ENCODE measurements at places on chromosomes 1 and 21.

DNA sequence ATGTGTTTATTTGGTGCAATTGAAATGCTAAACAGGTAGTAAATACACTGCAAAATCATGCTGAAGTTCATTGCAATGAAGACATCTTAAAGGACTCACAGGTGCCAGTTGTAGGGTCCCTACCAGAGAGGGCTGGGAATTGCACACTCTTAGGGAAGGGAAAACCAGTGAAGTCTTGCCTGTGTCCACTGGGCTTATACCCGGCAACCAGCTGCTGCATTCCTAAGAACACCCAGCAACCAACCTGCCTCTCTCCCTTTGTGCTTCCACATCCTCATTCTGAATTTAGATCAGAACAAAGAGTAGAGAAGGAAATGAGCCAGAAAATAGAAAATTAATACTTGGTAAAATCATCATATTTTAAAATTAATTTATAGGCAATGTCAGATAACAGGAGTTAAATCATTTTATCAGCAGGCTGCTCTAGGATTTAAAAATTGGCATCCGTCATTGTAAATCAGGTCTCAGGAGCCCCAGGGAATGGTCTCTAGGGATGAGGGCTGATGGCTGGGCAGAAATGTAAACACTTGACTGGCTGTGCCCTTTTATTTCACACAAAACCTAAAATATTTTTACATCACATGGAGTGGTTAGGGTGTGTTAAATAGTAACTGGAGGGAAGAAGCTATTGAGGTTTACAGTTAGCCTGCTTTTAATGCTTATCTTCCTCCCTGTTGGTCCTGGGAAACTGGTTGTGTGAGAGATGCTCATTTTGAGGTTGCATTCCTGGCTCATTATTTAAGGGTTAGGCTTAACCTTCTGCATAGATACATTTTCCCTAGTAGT, 31.3 kb downstream of the PTGFRN start:
- DNase-seq, result no peak

DNA sequence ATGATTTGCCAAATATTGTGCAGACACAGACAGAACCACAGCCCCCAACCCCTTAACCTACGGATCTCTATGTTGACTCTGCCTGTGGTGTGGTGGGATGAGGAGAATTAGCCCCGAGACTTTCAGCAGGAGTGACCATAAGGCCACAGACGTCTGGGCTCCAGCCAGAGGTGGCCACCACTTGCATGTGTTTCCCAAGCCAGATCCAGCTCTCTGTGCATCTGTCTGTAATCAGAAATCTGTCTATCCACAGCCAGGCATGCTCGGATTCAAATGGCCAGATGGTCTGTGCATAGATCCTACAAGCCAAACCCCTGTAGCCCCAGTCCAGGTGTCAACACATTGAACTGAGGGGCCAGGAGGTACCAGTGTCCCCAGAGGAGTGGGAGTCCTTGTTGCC, 140.6 kb downstream of the SYF2 start:
- no peak for DNase-seq

GRCh38 chr1:243708210-243708609, 141.8 kb downstream of the AKT3 start:
- no peak for DNase-seq

- no peak for DNase-seq
Measured at GRCh38 chr1:77631751-77632150, 50.7 kb downstream of the ZZZ3 start.

- DNase-seq, result no peak
Measured at GRCh38 chr1:150002217-150002616, 8.3 kb downstream of the OTUD7B start.

- DNase-seq, result no peak
Measured at GRCh38 chr1:234769986-234770795, 160.2 kb upstream of the IRF2BP2 start.

DNA sequence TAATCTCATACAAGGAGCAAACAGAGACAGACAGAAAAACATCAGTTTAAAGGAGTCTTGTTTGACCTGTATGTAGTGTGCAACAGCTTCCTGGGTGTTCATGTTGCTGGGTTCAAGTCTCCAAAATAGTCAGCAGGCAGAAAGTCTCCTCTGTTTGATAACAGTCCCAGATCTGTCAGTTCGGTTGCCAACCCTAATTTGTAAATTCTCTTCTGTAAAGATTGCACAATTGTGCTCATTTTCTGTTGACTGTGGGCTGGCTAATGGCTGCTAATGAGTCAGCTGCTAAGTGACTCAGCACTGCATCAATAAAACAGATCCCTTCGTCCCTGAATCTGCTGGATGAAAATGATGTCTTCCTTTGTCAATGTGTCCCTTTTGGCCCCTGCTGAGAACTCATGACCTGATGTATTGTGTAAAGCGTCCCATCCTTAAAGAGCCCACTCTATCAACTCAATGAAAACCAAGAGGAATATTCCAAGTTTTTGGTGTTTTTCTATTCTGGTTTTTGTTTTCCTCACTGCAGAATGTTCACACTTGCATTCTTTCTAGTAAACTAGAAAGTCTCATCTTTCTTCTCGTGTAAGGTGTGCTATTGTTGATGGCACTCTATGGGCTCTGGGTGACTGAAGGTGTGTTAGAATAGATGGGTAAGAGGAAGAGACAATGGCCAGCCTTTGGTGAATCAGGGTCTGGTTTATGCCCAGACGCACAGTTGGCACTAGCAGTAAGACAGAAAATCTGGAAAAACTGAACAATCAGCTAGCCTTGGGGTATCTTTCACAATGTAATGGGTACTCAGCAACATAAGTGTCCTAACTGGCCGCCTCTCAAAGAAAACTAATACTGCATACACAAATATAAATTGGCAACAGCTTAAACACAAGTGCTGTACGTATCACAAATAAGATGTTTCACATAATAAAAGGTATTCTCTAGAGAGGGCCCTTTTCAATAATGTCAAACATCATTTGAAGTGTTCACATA, 75.1 kb upstream of the SIPA1L2 start:
- DNase-seq, result peak; percentile 89

DNA sequence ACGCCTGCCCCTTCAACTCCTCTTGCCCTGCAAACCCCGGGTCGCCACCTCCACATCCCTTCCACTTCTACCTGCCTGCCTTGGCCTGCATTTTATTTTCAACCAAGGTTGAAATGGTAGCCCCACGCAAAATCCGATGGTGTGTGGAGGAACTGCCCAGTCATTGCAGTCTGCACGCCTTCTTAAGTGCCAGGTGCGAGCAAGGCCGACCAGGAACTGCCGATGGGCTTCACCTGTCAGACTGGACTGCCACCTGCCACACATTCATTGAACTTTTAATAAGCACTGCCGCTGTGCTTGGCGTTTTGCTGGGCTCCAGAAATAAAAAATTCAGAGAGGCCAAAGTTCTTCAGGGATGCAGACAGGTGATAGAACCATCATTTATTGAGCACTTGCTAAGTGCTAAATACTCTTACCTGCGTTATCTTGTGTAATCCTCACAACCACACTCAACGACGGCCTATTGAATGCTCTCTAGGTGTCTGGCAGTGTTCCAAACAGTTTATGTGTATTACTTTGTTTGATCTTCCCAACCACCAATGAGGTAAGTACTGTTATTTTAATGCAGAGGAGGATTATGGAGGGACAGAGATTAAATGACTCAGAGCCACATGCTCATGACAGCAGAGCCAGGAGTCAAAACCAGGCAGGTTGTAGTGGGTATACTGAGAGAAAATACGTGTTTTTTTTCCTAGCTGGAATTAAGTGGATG, 36.2 kb downstream of the CACHD1 start:
- no peak for DNase-seq

GRCh38 chr1:30807318-30808066, 49.9 kb upstream of the LAPTM5 start:
- peak; percentile 44 for DNase-seq

- DNase-seq, result no peak
Measured at GRCh38 chr1:26536521-26536920, 7.0 kb downstream of the RPS6KA1 start.

DNA sequence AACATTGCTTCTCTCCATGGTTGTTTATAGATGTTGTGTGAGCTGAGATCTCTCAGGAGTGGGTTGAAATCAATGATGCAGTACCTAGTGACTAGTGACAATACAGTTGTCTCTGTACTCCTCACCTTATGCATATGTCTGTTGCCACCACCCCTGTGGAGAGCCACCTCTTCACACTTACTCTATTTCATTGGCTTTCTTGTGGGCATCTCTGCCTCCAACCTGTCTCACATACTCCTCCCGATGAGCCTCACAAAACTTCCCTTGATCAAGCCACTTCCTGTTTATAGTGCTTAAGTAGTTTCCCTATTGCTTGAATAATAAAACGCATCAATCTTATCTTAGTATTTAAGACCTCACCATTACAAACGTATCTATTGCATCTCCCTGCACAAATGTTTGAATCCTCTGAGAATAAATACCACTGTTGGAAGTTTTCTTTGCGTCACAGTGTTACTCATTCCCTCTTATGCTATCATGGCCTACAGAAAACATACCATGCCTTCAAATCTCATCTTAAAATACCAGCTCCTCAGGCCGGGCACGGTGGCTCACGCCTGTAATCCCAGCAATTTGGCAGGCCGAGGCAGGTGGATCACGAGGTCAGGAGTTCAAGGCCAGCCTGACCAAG, 54.7 kb upstream of the GREM2 start:
- DNase-seq, result no peak

DNA sequence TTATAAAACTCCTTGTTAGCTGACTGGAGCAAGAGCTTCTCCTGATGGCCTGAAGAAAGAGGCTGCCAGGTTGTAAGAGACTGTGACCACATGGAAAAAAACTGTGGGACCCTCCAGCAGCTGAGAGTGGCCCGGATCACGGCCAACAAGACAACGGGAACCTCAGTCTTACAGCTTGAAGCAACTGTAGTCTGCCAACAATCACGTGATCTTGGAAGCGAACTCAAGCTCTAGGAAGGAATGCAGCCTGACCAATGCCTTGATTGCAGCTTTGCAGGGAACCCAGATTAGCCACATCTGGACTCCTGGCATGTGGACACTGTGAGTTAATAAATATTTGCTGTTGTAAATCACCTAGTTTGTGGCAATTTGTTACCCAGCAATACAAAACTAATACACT, 442.6 kb upstream of the PRMT6 start:
- DNase-seq, result no peak

GRCh38 chr21:24188506-24188905, 1418.8 kb downstream of the MRPL39 start:
- no peak for DNase-seq

DNA sequence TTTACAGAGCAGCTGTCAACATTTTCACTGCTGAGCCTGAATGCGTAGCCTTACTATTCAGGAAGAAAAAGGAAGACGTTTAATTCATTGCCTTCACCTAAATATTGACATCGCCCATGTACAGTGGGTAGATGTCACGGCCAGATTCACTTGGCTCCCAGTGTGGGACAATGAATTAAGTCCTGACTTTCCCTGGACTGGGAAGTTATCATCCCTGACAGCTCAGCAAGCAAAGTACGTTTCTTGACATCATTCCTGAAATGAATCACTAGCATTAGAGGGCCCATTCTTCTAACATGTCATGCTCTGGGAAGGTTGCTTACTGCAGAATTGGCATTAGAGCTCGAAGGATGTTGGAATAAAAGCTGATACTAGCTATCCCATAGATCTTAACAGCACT, 37.8 kb downstream of the LRRC53 start:
- DNase-seq, result no peak

- no peak for DNase-seq
Measured at GRCh38 chr1:231240531-231240882, 505 bp upstream of the GNPAT start.

GRCh38 chr1:17433261-17433660, 6.2 kb downstream of the RCC2 start:
- no peak for DNase-seq

DNA sequence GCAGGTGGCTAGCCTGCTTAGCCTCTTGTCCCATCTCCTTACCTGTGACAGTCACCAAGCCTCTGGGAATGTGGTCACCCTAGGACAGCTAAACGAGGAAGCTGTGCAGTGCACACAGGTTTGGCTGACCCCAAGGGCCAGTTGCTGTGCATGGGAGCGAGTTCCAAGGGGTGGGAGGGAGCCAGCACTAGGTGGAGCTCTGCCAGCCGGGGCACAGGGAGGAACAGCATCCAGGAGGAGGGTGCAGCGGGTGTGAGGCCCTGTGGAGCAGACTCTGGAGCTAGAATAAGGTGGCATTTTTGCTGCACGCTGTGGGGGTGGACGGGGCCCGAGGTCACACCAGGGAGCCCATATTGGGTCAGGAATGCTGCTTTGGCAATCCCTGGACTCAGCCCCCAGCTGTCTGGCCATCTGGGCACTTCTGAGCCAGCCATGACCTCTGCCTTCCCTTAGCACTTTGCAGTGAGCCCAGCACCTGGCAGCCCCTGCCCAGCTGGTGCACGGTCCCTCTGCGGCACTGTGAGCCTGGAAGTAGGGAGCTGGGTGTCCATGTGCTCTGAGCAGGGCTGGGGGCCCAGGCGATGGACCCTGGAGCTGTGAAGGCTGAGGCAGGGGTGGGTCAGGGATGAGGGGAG, 8.7 kb downstream of the PDXK start:
- DNase-seq, result peak; percentile 56

DNA sequence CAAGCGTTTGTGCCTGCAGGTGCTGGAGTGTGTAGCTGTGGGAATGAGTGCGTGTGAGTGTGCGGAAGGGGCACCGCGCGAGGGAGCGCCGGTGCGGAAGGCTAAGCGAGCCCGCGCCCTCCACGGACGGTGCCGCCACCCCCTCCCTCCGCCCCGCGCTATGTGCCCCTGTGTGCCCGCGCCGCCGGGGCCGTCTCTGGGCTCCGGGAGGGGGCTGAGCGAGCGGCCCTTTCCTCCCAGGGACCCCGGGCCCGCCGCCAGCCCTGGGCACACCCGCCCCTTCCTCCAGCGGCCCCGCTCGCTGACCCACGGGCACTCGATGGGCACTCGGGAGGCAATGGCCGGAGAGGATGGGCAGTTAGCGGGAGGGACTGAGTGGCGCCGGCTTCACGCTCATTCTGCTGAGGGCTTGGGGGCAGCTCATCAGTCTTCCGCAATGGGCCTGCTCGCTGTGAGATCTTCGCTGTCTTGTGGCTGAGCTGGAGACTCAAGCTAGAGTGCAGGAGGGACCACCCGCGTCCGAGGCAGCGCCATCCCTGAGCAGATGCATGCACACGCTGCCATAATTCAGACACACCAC, 8.6 kb upstream of the ADGRB2 start:
- DNase-seq, result no peak
